ENCODE measurements at places on chromosomes 4 and X.

GRCh38 chr4:140304346-140304745 is 69.1 kb upstream of the SCOC start:
- DNase-seq: no peak

DNA sequence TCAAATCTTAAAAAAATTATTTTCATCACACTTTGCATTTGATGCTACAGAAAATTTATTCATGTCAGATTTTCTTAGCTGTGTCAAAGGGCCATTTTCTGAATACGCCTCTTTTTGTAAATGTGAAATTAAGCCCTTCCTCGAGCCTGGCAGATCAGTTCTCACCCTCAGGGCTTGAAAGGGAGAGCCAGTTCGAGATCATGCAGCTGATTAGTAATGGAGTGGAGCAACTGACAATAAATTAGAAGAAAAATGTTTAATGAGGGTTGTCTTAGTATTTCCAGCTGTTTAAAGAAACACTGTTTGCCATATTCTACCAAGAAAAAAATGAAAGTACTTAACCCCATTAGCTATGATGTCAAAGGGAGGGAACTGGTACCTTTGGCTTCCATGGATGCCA is 28.7 kb downstream of the CC2D2A start:
- DNase-seq: no peak

GRCh38 chr4:7281691-7282665 is 89.6 kb downstream of the SORCS2 start:
- DNase-seq: no peak

DNA sequence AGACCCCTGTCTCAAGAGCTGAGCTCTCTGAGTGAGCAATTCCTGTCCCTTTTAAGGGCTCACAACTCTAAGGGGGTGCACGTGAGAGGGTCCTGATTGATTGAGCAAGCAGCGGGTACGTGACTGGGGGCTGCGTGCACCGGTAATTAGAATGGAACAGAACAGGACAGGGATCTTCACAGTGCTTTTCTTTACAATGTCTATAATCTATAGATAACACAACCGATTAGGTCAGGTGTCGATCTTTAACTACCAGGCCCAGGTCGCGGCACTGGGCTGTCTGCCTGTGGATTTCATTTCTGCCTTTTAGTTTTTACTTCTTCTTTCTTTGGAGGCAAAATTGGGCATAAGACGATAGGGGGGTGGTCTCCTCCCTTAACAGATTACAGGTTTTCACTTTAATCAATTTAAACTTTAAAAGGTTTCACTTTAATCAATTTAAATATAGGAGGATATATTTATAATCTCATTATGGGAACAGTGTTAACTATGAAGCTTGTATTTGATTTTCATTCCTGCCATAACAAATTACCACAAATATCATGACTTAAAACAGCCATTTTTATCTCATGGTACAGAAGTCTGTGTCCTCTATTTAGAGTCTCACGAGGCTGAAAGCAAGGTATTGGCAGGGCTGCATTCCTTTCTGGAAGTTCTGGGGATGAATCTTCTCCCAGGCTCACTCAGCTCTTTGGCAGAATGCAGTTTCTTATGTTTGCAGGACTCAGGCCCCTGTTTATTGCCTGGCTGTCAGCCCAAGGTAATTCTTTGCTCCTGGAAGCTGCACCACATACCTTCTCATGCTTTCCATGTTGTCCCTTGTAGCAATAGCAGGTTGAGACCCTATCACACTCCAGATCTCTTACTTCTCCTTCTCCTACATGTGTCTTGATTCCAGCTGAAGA is 5.2 kb downstream of the SPATA4 start:
- DNase-seq: no peak

DNA sequence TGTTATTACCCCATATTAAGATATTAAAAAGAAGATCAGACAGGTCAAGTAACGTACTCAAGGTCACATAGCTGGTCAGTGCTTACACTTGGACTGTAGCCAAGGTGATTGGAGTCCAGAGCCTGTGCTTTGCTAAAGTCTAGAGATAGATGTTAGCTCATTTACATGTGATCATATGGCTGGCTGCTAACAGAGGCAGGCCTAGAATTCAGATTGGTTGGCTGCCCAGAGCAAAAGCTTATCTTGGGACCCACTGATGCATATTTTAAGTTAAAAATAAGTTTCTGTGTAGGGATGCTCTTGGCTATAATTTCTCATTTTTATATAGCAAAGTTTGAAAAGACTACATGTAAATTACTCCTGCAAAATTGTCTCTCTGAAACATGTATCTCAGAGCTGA is 18.1 kb upstream of the EXOC1L start:
- DNase-seq: no peak

GRCh38 chr4:156959298-156959702 is 12.3 kb downstream of the PDGFC start:
- DNase-seq: no peak

- no peak for DNase-seq
Measured at GRCh38 chr4:26874110-26874509, 13.5 kb downstream of the STIM2 start.

DNA sequence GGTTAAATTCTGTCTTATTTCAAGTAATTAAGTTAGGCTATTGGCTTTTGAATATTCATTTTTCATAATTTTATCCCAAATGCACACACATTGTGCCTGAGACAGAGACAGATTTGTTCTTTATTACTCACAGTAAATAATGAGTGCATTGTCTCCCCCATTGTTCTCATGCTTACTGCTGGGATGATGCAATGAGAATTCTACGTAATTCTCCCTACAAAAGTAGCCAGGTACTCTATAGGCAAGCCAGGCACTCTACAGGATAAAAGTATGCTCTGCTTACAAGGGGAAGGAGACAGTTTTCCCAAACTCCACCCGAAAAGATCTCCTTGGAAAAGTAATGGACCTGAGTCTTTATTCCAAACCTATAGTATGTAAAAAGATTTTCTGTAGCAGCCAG is 1890.7 kb upstream of the PCDH10 start:
- no peak for DNase-seq

GRCh38 chr4:6771229-6771671 is 11.3 kb upstream of the KIAA0232 start:
- no peak for DNase-seq
